ENCODE measurements at places on chromosomes 2 and 18. TPM values are rescaled to one million over a fixed set of nuclear protein-coding genes. Genes with fewer than 3 reads are reported as not detected.
A peak's percentile ranks its signal among the peaks of the same experiment; 100 is the strongest.

GRCh38 chr2:105636109-105636740 lies 108.5 kb upstream of the NCK2 start:
- no peak for DNase-seq

Gene AGPS
- 52.6 TPM for total RNA-seq

- no peak for DNase-seq
These were observed 1.1 kb downstream of the IGFBP5 start for GRCh38 chr2:216694082-216694825.

DNA sequence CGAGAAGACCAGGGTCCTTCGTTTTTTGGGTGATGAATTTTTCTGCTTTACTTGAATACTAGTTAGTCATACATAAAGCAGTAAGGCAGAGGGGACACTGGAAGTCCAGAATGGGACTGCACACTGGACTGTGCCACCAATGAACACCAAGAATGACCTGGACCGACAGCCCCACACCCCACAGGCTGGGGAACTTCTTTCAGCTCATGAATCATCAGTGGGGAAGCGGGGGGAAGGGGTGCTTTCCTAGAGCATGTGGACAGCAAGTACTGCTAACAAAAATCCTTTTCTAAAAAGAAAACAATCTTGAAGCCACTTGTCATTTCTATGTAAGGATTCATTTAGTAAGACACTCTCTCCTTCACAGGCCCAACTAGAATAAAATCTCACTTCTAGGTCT lies 86.0 kb downstream of the DTNB start:
- DNase-seq = no peak

DNA sequence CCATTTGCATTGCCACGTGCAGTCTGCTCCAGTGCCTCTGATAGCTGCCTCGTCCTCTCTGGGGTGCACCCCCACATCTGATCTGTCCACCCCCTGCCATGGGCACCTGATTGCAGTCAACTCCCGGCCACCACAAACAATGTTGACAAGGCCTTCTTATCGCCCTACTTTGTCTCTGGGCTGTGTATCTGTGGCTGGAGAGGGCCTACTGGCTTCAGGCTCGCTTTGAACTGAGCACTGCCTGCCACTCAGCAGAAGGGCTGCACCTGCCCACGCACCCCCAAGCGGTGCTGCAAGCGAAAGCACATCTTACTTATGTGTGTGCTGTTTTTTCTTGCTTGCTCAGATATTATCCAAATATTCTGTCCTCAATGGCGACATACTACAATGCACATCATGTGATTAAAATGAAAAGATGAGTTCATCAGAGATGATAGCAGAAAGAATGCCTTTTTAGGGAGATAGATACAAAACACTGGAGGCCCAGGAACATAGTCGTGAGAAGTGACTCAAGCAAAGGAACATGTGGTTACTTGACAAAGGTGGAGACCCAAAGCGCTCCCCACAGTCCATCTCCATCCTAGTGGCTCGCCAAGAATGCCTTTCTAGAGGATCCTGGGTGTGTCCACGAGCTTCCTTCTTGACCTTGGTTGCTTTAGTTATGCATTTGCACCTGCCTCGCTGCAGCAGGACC lies 28.8 kb downstream of the FBLN7 start:
- DNase-seq = no peak

DNA sequence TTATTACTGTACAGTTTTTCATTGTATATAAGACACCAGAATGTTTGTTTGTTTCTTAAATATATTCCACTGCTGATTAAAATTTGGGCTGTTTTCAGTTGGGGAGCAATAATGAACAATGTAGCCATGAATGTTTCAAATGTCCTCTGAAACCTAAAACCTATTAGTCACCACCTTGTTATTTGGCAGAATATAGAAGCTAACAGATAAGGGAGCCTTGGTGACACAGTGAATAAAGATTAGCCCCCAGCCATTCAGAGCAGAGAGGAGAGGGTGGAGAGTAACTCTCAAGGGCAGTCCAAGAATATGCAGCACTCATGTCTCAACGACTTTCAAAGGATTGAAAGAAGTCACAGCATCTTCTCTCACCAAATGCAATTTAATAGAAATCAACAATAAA lies 43.1 kb upstream of the ATP8B1 start:
- peak; percentile 58 for DNase-seq

Gene TFPI
- 90.7 TPM for total RNA-seq

GRCh38 chr2:159695795-159696448 lies 16.4 kb upstream of the MARCHF7 start:
- DNase-seq = no peak

DNA sequence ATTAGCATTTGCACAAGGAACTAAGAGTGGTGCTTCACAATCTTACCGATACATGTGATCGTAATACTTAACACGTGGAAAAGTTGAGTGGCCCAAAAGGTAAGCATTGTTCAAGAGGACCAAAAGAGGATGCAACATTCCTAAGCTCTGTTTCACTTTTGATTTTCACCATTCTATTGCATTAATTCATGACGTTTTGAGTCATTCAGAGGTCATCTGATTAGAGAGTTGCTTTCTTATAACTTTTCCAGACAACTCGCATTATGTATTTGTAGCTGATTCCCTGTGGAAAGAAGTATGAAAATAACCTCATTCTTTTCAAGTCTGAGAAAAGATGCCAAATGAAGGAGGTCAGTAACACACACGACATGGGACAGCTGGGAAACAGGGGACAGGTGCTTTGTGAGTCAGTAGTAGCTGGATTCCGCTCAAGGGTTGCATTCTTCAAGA lies 344.4 kb downstream of the RND3 start:
- DNase-seq = no peak

- DNase-seq = peak; percentile 24
These were observed 600 bp downstream of the KATNAL2 start for GRCh38 chr18:46917803-46918600.

DNA sequence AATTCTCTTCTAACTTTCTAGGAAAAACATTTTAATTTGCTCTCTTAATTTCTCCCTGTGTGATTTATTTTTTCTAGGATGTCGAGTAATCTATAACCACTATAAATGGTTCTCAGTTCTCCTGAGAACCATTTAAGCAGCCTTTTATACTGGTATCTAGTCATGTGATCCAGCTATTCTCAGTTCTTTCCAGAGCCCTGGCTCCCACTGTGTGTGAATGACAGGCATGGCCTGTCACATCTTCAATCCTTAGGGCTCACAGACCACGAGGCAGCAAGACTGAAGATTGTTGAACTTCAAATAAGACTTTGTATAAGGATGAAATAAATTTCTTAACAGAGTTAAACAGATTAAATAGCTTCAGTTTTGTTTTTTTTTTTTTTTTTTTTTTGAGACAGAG lies 219.4 kb downstream of the HNMT start:
- DNase-seq = no peak

DNA sequence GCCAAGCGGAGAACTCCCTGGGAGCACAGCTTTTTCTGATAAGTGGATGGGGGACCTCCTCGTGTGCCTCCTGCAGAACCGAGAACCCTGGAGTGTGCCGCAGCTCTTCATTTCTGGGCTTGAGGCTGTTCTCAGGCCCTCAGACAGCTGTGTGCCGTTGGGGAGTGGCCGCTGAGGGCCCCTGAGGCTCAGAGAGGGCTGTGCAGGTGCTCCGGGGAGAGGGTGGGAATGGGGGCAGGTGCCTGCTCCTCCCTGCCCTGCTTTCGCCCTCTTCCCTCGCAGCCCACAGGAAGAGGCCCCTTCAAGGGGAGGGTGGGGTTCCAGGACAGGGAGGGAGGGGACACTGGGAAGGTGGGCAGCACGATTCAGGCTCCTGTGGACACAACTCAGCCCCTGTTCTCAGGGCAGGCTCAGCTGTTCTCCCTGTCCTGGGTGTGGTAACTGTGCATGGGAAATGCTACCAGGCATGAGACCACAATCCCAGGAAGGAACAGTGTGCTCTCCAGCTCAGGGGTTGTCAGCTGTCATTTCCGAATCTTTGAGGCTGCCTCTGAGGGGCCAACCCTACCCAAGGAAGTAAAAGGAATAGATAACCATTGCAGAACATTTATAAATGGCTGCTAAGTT lies 11.3 kb downstream of the LCT start:
- no peak for DNase-seq

- no peak for DNase-seq
These were observed 106.2 kb upstream of the DLX2 start for GRCh38 chr2:172208791-172209325.

Gene CXCR2
- not detected for total RNA-seq

GRCh38 chr2:134225173-134225572 lies 28.7 kb upstream of the MGAT5 start:
- no peak for DNase-seq

- DNase-seq = no peak
These were observed 63.3 kb downstream of the FAM228A start for GRCh38 chr2:24238158-24238557.

Gene ZC3H6
- 0.92 TPM for total RNA-seq

Gene DSG1
- 0.02 TPM for total RNA-seq

GRCh38 chr2:94956797-94957391 lies 68.6 kb upstream of the MAL start:
- DNase-seq = no peak

DNA sequence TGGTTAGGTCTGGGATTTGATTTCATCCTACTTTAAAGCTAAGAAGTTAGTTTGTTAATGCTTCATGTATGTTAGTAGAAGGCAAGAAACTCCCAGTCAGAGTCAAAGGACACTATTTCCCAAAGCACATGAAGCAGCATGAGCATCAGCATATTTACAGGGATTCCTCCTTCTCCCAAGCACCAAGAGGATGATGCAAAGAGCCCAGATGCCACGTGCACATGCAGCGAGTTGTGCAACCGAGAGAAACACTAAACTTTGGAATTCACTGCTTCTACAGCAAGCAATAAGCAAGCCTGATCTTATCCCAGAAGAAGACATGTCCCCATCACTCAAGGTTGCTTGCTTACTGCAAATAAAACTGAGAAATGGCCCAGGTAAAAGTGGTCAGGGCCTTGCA lies 32.5 kb downstream of the CPO start:
- DNase-seq = no peak

- peak; percentile 62 for DNase-seq
These were observed 144.7 kb upstream of the CTNNA2 start for GRCh38 chr2:79368116-79368630.

Gene PPP1R1C
- 3.3 TPM for total RNA-seq

DNA sequence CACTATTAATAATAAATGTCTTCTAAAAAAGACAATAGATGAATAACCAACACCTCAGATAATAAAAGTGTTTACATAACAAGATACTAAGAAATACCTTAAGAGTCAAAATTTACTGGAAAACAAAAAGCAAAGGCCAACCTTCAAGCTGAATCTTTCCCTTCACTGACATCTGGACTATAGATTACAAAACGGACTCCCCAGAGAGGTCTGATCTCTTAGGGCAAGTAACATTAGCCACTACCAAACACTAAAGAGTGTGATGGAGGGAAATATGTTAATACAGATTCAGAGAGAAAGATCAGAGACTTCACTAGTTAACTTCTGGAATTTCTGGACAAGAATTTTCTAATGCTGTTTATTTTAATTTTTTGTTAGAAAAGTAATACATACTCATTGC lies 13.9 kb downstream of the CLASP1 start:
- no peak for DNase-seq

DNA sequence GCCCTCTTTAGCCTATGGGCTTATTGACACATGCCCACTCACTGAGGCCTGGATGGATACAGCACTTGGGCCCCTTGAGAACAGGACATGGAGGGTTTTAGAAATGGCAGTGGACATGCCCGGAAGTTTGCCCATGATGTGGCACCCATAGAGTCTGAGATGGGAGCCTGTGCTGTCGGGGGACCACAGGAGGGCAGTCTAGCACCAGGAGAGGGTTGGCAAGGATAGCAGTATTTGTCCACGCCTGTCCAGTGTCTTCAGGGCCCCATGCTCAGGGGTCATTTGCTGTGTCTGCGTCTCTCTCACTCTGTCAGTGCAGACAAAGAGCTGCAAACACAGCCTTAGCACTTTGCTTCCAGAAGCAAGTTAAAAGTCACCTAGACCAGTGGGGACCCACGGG lies 48.7 kb downstream of the IL1RL2 start:
- no peak for DNase-seq

DNA sequence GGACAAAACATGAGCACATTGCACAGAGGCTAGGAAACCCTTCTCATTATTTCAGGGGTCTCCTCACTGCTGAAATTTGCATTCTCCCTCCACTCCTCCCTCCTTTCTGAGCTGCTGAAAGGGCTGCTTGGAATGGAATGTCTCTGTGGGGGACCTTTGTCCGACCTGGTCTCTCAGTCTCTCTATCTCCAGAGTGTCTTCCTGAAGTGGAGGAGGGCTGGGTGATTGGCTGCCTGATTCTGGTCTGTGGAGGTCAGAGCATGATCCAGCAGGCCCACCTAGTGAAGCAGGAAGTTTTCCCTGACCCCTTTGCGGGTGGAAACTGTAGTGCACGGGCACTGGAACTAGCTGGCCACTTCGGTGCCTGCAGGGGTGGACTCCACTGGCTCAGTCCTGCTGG lies 560.5 kb upstream of the HS6ST1 start:
- no peak for DNase-seq

Gene CNDP1
- total RNA-seq = not detected

GRCh38 chr2:29059624-29060023 lies 14.7 kb downstream of the PCARE start:
- no peak for DNase-seq

DNA sequence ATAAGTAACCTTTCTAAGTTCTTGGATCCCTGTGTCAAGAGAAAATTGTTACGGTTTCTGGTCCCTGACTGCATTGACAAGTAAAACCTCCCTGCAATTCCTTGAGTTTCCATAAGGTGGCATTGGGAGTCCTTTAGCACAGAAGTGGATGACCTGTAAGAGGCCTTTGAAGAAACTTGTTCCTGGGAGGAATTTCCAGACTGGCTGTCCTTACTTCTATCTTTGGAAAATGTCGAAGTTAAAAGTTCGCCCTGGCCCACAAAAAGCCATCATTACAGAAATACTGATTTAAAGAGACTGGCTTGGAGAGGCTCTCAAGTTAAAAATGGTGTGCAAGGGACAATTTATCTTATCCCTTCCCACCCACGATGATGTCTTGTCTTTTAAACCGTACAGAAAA lies 218.4 kb downstream of the CDH20 start:
- DNase-seq = peak; percentile 74

Gene ATOH8
- 13.1 TPM for total RNA-seq

GRCh38 chr2:235608200-235608887 lies 114.5 kb downstream of the AGAP1 start:
- no peak for DNase-seq

- no peak for DNase-seq
These were observed 4.4 kb downstream of the RAMP1 start for GRCh38 chr2:237863689-237864443.

Gene RGPD5
- total RNA-seq = 3.7 TPM
